ENCODE measurements at places on chromosomes 16 and 17.

DNA sequence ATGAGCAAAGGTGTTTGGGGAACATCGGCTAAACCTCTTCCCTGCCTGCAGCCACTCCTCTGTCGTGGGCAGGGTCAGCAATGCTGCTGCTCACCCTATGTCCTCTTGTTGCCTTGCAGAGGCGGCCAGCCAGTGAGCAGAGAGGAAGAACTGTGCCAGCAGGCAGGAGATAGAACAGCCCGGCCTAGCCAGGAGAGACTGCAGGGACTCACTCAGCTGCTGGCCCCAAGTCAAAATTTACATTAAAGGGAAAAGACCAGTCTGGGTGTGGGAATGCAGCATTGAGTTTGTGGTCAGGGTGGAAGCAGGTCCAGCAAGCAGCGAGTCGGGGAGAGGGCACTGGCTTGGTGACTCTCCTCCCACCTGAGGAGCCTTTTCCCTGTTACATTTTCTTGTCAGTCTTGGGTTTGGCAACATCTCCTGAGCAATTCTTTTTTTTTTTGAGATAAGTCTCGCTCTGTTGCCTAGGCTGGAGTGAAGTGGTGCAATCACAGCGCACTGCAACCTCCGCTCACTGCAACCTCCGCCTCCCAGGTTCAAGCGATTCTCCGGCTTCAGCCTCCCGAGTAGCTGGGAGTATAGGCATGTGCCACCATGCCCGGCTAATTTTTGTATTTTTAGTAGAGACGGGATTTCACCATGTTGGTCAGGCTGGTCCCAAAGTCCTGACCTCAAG, 22.7 kb downstream of the LIG3 start:
- no peak for DNase-seq

GRCh38 chr16:2712063-2712441, 8.0 kb downstream of the PRSS27 start:
- no peak for DNase-seq

DNA sequence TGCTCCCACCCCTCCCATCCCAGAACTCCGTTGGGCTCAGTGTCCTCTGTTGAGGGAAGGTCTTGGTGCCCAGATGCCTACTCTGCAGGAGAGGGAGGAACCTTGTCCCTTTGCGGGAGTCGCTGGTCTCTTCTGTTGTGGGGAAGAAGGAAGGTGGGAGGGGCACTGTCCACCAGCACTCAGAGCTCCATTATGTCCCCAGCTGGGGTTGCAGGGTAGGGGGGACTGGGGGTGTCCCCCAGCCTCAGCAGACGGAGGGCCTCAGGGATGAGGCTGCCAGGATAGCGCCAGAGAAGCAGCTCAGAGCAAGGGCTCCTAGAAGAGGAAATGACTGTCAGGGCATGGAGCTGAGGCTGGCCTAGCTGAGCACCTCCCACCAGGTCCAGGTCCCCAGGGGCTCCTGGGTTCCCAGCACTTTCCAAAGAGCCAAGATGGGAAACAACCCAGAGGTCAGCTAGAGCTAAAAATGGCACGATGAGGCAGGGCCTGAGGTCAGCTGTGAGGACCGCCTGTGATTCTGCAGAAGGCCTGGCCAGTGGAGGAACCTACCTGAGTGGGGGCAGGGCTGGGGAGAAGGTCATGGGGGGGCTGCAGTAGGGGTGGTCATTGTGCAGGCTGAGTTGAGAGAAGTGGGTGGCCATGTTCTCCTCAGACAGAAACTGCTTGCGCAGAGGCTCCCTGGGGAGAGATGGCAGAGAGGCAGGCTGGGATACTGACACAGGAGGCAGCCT, 893 bp downstream of the HCFC1R1 start:
- DNase-seq = peak; percentile 37

- DNase-seq = peak; percentile 74
Observed at GRCh38 chr17:37490022-37490587, 414 bp downstream of the DUSP14 start.

DNA sequence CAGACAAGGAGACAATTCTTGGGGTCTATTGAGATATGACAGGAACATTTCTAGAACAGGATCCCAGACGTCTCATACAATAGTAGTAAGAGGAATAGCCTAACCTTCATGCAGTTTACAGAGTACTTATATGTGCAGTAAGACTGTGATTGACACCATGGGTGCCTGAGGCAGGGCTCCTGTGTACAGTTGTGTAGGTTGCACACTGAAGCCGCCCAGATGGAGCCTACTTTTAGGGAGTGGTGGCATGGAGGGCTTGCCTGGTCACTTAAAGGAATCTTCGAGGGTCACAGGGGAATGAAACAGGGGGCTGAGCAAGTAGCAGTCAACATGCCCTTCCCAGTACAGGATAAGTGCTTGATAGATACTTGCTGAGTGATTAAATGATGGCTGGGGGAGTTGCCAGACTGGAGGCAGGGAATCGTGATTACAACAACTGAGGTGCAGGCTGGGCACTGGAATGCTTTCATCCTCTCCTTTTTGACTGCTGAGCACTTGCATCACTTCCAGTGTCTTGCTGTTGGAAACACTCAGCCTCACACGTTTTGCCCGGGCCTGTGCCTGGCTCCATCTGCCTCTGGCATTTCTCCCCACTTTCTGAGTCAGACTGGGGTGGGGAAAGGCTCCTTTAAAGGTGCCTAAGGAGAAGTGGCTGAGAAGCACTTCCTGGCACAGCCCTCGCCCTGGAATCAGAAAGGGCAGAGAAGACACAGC, 71.0 kb downstream of the COPRS start:
- DNase-seq = no peak

DNA sequence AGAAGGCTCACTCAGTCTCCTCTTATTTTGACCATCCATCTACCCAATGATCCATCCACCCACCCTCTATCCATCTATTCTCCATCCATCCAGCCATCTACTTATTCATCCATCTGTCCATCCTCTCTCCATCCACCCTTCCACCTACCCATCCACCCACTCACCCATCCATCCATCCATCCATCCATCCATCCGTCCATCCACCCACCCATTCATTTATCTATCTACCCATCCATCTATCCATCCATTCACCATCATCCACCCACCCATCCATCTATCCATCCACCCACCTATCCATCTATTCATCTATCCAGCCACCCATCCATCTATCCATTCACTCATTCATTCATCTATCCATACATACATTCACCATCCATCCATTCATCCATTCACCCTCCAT, 45.8 kb upstream of the PLCG2 start:
- DNase-seq = no peak

- DNase-seq = peak; percentile 68
Observed at GRCh38 chr17:2396568-2397246, 4.2 kb downstream of the MNT start.

DNA sequence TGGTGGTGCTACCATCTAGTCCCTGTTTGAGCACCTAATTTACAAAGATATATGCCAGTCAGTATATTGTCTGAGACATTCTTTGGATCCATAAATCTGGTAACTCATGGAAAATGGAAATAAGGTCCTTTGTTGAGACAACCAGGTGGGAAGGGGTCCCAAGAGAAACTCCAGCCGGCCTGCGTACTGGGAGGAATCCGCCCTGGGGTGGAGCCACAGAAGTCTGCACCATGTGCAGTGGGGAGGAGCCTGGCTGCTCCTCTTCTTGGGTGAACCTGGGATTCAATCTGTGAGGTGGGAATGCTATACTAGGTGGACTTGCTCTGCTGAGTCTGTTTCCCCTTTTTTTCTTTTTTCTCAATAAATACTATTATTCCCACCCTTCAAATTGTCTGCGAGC, 339.2 kb upstream of the TNRC6C start:
- no peak for DNase-seq

GRCh38 chr16:629833-630248, 944 bp upstream of the WFIKKN1 start:
- no peak for DNase-seq

- no peak for DNase-seq
Observed at GRCh38 chr17:71423871-71424546, 696.8 kb upstream of the SOX9 start.

DNA sequence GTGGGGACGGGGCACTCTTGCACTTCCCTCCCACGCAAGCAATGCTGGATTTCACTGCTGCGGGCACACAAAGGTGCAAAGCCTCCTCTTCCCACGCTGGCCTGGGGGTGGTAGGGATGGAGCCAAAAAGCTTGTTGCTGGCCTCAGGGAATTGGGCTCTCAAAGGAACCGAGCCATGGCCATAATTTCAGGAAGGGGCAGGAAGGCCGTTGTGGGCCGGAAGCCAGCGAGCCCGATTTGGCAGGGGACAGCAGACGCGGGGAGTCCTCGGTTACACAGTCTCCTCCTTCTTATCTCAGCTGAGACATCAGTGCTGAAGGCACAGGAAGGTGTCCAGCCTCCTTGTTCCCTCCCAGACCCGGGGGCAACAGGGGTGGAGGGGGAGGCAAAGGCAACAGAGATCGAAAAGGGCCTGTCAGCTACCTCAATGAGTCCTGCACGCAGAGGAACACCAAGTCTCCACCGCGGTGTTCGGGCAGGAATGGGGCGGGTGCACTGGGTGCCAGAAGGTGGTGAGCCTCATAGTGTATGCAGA, 59.5 kb downstream of the SLFN11 start:
- DNase-seq = no peak

- DNase-seq = no peak
Observed at GRCh38 chr16:77277571-77277970, 78.4 kb downstream of the SYCE1L start.

- no peak for DNase-seq
Observed at GRCh38 chr17:2396192-2396567, 4.7 kb downstream of the MNT start.

DNA sequence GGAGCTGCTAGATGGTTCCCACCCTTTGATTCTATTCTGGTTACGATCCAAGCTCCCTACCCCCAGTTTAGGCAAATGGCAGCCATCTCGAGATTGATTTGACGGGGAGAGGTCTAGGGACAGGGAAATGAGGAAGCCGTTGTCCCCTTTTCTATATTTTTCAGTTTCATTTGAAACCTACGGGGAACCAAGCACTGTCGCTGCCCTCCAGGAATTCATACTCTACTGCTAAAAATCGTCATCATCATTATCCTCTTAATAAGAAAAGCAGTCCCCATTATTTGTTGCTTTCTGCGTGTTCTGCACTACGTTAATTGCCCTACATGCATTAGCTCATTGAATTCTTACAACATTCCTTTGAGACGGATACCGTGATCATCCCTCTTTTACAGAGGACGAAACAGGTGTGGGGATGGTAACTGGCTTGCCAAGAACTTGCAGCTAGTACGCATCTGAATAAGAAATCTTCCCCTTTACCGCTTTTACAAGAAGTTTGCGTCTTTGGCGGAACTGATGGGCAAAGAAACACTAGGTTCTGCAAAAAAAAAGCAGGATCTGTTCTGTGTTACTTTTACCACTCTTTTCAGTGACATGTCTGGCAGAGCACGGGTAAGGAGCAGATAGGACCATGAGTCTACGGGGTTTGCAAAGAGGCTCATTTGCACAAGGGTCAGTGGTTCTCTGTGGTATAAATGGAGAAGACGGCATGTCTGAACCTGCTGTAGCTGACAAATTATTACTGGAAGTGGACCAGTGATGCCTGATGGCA, 1.1 kb downstream of the CCP110 start:
- no peak for DNase-seq

DNA sequence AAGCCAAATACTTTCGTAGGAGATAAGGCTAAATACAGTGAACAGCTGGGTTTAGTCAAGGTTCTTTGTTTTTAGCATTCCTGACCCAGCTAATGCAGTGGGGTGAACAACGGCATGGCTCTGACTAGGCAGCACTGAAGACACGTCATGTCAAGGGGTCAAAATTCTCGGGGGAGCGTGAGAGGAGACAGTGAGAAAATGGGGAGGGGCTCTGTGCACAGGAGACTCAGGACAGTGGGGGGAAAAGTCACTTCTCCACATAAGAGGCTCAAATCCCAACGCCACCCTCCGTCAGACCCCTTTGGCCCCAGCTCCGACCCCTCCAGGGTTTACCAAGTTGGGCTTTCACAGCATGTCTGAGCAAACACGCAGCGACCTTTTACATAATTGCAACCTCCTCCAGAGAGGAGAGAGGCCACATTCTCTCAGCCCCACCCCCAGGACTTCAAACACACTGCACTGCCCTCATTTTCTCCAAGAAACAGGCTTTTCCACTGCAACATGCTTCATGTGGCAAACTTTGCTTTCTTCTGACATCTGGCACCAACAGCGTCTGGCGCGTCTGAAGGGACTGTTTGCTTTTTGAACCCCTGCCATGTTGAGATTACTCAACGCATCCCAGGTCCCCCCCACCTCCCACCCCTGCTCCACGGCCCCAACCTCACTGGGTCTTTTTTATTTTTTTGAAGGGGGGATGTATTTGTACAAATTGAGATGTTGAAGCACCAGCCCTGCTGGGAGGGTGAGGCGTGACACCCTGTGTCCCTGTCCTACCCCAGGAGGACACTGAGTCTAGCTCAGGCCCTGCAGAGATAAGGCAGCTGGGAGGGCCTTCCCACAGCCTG, 30.0 kb downstream of the AXIN2 start:
- DNase-seq = no peak

DNA sequence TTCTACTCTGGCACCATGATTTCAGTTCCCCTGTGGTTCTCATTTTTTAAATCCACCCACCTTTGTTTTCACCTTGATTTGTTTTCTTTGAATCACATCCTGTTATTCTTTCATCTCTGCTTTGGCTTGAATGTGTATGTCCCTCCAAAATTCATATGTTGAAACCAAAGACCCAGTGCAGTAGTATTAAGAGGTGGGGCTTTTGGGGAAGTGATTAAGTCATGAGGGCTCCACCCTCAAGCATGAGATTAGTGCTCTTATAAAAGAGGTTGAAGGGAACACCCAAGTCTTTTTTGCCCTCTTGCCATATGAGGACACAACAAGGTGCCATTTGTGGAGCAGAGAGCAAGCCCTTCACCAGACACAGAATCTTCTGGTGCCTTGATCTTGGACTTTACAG, 382.3 kb downstream of the SLC39A11 start:
- DNase-seq = peak; percentile 24

- DNase-seq = no peak
Observed at GRCh38 chr17:55463600-55463999, 42.0 kb upstream of the MMD start.

DNA sequence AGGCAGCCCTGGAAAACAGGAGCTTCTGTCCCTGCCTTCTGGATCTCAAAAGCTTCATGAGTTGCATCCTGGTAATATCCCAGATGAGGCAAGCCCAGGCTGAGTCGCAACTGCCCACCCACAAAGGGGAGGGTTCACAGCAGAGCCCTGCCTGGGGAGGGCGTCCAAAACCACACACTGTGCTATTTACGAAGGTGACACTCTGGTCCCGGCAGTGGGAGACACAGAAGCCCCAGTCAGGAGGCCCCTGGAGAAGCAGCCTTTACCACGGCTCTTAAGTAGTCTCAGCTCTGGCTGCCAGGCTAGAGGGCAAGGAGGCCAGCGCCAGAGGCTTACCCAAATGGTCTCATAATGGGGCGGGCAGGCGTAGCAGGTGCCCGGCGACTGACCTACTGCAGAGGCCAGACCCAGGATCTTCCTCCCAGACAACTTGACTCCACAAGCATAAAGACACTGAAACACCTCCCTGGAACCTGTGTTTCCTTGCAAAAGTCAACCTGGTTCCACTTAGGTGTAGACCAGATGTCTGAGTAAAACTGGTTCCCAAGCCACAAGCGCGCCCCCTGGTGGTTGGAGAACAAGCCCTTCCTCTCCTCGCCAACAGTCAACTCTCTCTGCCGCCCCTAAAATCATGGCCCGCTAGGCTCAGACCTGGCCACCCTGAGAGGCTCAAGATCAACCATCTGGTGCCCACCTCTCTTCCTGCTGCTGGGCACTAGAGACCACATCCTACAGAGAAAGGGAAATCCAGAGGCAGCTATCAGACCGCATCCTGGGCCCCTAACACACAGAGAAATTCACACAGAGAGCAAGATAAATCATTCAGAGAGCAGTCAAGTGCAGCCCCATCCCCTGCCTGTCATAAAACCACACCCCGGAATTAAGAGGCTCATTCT, 5.2 kb downstream of the AXIN2 start:
- DNase-seq = peak; percentile 88
